ENCODE measurements at places on chromosomes 11 and 22. TPM values are rescaled to one million over a fixed set of nuclear protein-coding genes. Genes with fewer than 3 reads are reported as not detected.

DNA sequence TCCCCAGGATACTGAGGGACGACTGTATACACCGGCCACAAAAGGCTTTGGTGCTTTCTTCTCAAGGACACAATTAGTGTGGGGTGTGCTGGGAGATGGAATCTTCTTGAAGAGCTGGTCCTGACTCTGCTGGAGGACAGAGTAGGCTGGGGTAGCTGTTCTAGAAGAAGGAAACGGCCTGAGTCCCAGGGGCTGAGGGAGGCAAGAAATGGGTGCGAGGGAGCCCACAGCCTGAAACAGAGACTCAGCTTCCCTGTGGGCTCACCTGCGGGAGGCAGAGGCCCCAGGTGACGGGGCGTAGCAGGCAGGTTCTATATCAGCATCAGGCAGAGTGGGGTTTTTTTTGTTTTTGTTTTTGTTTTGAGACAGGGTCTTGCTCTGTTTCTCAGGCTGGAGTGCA lies 36.6 kb downstream of the PARVG start:
- no peak for DNase-seq

Gene OR51B4
- 0.35 TPM for polyA plus RNA-seq

GRCh38 chr22:47189056-47189916 lies 426.8 kb downstream of the TBC1D22A start:
- no peak for DNase-seq

Gene CSKMT
- 5.9 TPM for polyA plus RNA-seq

Gene SUSD2
- 15.1 TPM for polyA plus RNA-seq

Gene ELFN2
- 1.1 TPM for polyA plus RNA-seq

- DNase-seq = no peak
These were observed 6.7 kb upstream of the FGF3 start for GRCh38 chr11:69825941-69826340.

GRCh38 chr11:69180726-69181125 lies 25.0 kb downstream of the SMIM38 start:
- DNase-seq = no peak

DNA sequence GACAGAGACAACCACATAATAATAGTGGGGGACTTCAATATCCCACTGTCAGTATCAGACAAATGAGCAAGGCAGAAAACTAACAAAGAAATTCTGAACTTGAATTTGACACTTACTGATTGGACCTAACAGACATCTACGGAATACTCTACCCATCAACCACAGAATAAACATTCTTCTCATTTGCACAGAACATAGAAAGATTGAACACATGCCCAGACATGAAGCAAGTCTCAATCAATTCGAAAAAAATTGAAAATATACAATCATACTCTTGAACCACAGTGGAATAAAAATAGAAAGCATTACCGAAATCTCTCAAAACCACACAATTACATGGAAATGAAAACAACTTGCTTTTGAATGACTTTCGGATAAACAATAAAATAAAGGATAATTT lies 17.9 kb downstream of the RAB38 start:
- no peak for DNase-seq

All from left kidney (tissue), 8 donors.